Colonic mucosa (tissue), 4 donors: ENCODE measurements at places on chromosomes 3 and 15.

- no peak for DNase-seq
Measured at GRCh38 chr3:48596676-48597407, 1.7 kb upstream of the COL7A1 start.

- DNase-seq: no peak
Measured at GRCh38 chr3:152281133-152281713, 12.5 kb downstream of the MBNL1 start.

- DNase-seq: no peak
Measured at GRCh38 chr15:90807786-90808086, 60.7 kb upstream of the FURIN start.

DNA sequence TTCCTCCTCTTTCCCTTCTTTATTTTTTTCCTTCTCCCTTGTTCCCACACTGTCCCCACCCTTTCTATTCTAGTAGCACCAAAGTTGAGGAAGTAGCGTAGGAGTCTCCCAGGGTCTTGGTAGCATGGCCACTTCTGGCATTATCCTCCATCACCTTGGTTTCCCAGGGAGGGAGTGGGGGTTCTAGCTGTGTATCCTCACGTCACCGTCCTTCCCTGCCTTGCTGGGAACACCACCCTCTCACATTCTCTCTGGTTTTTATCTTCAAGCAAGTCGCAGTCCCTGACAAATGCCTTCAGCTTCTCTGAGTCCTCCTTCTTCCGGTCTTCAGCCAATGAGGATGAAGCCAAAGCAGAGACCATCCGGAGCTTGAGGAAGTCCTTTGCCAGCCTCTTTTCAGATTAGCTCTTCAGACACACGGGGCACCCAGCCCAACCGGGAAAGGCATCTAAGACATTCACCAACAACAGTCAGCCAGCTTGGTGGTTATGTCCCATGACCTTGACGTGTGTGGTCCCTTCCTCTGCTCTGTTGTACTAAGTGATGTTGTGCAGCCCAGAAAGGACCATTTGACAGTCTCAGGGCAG lies 31.6 kb upstream of the TIMP4 start:
- DNase-seq: no peak

- no peak for DNase-seq
Measured at GRCh38 chr3:114848082-114848481, 299.0 kb downstream of the ZBTB20 start.

DNA sequence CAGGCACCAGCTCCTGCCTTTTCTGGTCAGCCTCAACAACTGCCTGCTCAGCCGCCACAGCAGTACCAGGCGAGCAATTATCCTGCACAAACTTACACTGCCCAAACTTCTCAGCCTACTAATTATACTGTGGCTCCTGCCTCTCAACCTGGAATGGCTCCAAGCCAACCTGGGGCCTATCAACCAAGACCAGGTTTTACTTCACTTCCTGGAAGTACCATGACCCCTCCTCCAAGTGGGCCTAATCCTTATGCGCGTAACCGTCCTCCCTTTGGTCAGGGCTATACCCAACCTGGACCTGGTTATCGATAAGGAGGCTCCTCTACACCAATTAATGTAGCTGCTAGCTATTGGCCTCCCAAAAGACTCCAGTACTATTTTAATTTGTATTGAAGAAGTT lies 38.9 kb downstream of the TFG start:
- DNase-seq: no peak

GRCh38 chr3:126419886-126420786 lies 25.4 kb downstream of the CFAP100 start:
- DNase-seq: no peak

- no peak for DNase-seq
Measured at GRCh38 chr15:80791004-80791403, 11.8 kb downstream of the CEMIP start.

DNA sequence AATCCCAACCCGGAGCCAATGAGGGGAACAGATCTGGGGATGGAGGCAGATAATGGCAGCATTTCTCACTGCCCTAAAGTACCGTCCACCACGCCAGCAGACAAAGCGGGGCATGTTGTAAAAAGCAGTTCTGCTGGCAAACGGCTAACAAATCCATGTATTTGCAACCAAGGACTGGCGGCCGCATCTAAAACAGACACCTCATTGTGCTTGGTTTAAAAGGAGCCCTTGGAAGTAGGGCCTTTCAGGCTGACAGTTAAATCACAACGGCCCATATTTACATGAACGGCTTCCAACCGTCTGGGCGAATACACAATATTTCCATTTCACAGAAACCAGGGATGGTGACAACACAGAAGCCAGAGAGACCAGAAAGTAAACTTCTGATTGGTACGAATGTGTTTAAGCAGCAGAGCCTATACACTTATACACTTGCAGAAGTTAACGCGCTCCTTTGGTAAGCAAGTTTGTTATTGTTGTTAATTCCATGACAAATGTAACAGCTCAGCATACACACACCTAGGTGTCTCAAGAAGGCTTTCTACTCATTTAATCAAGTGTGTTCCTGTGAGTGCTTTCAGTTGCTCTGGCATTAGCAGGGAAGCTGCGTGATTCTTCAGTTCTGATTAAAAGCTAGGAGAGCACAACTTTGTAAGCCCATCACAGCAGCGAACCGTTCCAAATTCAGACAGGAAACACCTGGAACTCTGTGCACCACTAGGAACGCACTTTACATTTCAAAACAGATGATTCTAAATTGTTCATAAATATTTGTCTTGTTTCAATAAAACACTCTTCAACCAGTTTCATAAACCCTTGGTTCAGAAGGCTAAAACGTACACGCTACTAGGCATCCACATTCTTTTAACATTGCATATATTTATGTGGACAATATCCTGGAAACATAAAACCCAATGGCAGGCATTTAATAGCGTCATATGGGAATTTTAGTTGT lies 112.9 kb downstream of the PDZRN3 start:
- peak; percentile 43 for DNase-seq
